Omental fat pad (tissue), 4 donors: ENCODE measurements at places on chromosomes 1 and 21. TPM values are rescaled to one million over a fixed set of nuclear protein-coding genes. Genes with fewer than 3 reads are reported as not detected.

ZBTB8B gene
- not detected for total RNA-seq

DNA sequence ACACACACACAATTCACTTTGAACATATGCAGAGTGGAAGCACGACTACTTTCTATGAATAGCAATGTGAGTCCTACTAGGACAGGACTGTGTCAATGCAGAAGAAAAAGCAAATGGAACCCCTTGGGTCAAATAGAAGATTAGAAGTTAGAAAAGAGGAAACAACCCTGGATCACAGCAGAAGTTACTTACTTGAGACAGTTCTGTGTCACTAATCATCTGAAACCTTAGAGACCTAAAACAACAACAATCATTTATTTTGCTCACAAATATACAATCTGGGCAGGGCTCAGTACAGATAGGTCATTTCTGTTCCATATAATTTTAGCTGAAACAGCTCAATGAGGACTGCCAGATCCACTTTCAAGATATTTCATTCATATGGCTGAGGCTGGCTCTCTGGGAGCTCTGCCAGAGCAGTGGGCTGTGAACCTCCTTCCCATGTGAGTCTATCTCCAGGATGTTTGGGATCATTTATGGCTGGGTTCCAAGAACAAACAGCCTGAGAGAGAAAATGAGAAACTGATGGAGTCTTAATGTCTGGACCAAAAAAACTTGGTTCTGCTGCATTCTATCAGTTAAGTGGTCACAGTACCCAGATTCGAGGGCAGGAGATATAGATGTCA, 42.5 kb upstream of the IL10 start:
- DNase-seq = no peak

DNA sequence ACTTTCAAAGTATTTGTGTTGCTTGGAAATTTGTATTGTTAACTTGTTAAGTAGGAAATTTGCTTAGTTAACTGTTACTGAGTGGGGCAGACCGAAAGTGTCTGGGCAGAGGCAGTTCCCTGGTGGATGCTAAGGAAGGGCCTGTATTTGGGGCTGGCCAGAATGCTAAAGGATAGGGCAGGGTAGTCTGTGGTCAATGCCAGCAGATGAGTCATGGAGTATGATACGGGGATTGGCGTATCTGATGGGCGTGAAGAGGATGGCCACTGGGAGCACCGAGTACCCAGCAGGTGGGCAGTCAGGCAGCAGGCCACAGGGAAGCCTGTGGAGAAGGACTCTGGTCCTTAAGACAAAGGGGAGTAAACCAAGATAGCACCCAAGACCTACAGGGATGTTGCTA, 46.6 kb upstream of the SCAF4 start:
- no peak for DNase-seq

DNA sequence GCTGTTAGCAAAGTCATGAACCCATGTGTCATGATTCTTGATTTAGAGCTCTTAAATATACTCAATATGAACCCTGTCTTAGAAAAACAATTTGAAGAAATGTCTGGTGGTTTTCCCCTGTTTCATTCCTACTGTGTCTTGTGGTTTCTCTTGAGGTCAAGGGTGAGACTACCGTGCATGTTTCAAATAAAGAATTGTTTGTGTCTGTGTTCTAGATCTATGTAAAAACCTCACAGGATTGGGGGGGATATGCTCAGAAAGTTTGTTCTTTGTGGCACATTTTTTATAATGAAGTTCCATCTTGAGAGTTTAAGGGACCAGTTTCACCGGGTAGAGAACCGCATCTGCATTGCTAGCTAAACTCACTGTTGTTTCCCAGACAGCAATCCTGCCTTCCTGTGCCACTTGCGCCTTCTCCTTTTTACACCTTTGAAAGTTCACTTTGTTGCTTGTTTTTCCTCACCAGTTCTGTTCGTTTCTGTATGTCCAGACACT, 30.9 kb upstream of the CACYBP start:
- DNase-seq = no peak

- DNase-seq = no peak
These were observed 7.4 kb upstream of the DNMT3L start for GRCh38 chr21:44269090-44269489.
